ENCODE measurements at places on chromosomes 1 and 21.
A peak's percentile ranks its signal among the peaks of the same experiment; 100 is the strongest.

GRCh38 chr1:62593825-62594394 lies 3.4 kb upstream of the ANGPTL3 start:
- no peak for DNase-seq

GRCh38 chr1:60753036-60753900 lies 329.1 kb upstream of the NFIA start:
- DNase-seq = no peak

- no peak for DNase-seq
Measured at GRCh38 chr1:191963286-191963685, 195.0 kb upstream of the RGS18 start.

DNA sequence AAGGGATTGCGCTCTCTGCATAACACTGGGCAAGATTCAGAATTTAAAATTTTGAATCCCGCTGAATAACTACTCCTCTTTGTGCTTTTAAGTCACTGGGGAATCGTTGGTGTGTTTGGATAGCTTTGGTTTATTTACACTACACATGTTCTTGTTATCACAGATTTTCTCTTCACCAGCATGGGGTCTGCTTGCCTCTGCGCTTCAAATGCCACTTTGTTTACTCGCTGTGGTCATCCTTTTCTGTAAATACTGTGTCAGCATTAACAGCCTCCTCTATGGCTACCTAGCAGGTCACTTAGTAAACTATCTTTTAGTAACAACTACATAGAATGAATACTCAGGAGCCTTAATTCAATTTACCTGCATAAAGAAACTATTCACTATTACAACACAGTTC lies 14.4 kb upstream of the KCNH1 start:
- DNase-seq = no peak

DNA sequence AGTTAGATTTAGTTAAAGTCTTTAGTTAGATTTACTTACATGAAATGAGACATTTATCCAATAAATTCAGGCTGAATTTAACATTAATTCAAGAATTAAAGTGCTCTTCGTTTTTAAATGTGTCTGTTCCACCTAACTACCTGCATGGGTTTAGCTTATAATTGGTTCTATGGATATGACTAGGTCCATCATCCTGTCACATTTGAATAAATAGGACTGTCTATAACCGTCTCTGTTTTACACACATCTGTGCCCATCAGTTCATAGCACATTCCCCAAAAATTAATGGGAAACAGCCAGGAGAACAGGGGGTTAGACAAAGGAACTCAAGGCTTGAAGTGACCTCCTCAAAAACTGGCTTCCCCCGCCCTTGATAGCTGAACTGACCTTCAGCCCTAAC lies 219.6 kb downstream of the MRPL39 start:
- no peak for DNase-seq

DNA sequence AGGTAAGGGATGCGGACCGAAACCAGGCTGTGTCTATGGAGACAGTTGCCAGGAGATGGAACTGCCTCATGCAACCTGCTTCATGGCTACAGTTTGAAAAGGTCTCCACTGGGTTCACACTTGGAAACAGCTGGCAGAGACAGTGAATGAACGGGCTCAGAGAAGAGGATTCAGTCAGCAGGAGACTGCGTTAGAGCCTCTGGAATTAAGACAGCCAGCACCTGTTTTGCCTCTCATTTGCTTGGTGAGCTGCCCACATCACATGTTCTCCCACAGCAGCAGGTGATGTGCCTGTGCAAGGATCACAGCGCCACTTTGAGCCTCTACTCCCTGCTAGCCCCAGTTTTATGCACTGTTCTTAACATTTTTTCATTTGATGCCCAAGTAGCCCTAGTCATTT lies 321.0 kb downstream of the PLPP3 start:
- peak; percentile 60 for DNase-seq

DNA sequence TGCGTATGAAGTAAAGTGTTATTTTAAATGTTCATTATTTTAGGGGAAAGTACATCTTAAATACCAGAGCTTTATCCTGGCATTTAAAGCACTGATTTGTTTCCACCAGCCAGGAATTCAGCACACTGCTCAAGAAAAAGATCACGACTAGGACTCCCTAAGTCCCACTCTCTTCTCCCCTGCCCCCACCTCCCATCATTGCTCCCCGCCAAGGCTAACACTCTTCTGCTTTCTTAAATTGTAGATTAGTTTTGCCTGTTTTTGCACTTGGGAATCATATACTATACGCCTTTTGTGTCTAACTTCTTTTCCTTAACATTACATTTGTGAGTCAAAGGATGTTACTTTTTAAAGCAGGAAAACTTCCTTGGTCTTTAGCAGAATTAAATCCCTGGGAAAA lies 37.5 kb upstream of the C1orf105 start:
- no peak for DNase-seq

GRCh38 chr1:168520052-168520751 lies 23.6 kb downstream of the XCL2 start:
- no peak for DNase-seq

DNA sequence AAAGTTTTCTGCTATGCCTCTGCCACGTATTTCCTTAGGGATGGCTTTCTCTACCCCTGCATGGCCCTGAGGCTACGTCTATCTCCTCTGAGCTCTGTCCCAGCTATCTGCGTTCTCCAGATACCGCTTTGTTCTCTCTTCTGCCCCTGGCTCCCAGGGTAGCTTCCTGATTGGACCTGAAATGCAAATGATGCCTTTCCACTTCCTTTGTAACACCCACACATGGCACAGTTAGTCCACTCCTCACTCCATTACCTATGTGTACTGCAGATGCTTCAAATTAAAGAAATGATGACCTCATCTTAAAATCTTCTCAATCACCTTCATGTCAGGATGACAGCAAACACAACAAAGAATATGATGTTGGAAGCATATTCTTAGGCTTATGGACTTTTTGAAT lies 138.6 kb upstream of the POGK start:
- DNase-seq = no peak

- peak; percentile 86 for DNase-seq
Measured at GRCh38 chr1:205528887-205529825, 24.7 kb downstream of the CDK18 start.

GRCh38 chr1:42913426-42914091 lies 45.1 kb downstream of the SLC2A1 start:
- peak; percentile 63 for DNase-seq

GRCh38 chr1:148318904-148319242 lies 164.2 kb downstream of the PPIAL4G start:
- DNase-seq = no peak

- DNase-seq = no peak
Measured at GRCh38 chr1:232996143-232996542, 45.7 kb downstream of the NTPCR start.

DNA sequence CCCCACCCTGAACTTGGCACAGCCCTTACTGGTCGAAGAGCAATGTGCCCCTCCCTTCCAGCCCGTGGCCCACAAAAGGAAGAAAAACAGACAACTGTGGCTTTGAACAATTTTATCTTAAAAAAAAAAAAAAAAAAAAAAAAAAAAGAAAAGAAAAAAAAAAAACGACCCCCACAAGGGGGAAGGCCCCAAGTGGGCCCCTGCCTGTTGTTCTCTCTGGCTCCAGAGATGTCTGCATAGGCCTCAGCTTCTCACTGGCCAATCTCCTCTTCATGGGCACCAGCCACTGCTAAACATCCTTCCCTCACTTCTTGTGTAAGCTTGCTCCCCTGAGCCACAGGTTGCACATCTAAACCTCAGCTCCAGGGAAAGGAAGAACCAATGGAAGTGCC lies 386 bp upstream of the TSTD1 start:
- DNase-seq = no peak

- DNase-seq = no peak
Measured at GRCh38 chr1:179493323-179493722, 82.4 kb downstream of the NPHS2 start.

GRCh38 chr1:151867765-151868411 lies 14.4 kb upstream of the THEM5 start:
- no peak for DNase-seq

DNA sequence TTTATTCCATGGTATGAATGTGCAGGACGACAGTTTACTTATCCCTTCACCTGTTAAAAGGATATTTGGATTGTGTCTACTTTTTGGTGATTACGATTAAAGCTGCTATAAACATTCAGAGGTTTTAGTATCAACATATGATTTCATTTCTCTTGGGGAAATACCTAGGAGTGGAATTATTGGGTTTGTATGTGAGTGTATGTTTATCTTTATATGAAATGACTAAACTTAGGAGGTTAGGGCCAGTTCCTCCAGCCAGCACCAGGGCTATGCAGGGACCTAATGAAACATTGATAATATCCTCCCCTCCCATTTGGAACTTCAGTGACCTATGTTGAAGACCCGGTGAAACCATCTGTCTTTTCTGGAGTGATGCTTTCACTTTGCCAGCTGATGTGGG lies 13.8 kb downstream of the TMEM51 start:
- no peak for DNase-seq

DNA sequence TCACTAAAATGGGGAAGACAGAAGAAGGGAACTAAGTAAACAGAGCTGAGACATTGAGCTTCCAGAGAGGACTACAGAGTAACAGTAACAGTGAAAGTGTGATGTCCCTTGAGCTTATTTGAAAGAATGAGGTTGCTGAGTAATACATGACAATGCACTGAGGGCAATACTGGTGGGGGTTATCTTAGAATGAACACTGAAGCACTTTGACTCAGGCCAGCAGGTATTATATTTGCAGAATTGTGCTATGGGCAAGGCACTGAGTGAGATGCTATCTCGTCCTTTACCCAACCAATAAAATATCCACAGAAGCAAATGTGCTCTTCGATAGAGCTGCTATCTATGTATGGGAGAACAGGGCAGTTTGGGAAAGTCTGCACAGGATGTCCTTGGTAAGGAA lies 133.2 kb downstream of the DISP1 start:
- DNase-seq = no peak

DNA sequence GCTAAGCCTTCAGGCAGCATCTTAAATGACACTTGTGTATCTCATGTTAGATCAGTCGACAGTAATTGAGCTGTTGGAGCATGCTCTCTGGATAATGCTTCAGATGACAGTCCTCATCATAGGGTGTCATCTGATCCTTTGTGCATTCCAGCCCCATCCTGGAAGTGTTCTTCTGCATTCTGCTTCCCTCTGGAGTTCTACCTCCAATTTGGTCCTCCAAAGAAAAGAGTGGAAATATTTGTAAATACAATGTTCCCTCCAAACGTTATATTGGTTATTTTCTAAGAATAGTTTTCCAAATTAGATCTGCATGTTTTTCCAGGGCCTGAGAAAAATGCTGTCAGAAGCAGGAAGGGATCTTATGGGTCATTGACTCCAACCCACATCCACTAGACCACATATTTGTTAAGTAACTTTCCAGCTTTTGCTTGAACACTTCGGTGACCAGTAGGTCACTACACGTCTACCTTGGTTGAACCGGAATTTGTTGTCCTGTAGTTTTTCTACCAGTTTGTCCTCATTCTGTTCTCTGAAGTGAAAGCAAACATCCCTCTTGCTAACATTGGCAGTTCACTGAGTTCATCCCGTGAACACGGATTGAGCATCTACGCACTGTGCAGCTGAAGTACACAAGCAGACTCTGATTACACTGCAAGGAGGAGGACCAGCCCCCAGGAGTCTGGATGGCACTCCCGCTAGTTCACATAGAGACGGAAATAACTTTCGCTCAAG lies 136.0 kb downstream of the TLR5 start:
- no peak for DNase-seq

DNA sequence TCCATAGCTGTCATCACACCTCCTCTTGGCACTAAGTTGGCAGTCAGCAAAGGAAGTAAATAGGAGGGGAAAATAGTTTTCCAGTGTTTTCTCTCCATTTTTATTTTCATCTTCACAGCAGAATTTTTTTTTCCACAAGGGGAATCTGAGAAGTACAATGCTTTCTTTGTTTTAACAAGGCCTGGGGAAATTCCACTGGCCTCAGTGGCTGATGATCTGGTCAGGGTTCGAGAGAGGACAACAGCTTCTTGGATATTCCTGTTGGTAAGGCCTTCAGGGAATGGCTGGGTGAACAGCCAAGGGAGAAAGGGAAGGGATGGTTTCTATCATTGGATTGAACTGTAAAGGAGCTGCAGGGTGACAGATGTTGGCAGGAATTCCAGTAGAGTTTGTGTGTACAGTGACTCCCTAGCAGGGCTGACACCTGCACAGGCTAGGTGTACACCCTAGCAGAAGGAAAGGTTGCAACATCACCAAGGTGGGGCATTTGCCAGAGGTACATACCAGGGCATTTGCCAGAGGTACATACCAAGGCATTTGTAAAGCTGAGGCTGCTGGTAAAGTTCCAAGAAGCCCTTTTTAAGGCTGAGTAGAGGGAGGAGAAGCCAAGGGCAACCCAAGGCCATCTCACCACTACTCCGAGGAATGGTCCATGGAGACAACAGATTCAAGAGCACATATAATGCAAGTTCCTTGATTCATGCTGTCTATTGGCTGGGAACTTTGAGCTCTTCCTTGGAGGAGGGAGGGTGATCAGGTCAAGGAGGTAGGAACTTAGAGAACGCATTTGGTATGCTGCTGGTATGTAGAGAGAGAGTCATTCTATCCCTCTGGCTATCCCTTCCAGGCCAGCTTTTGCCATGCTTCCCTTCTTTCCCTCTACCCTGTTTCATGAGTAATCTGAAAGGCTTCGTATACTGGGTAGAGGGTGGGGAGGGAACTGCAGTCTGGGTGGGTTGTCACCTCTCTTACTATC lies 3.1 kb downstream of the GJA5 start:
- no peak for DNase-seq

- no peak for DNase-seq
Measured at GRCh38 chr1:197715806-197716205, 59.5 kb downstream of the DENND1B start.

GRCh38 chr1:233244183-233244582 lies 51.3 kb downstream of the PCNX2 start:
- no peak for DNase-seq

GRCh38 chr1:41698916-41699860 lies 214.7 kb upstream of the EDN2 start:
- DNase-seq = no peak

DNA sequence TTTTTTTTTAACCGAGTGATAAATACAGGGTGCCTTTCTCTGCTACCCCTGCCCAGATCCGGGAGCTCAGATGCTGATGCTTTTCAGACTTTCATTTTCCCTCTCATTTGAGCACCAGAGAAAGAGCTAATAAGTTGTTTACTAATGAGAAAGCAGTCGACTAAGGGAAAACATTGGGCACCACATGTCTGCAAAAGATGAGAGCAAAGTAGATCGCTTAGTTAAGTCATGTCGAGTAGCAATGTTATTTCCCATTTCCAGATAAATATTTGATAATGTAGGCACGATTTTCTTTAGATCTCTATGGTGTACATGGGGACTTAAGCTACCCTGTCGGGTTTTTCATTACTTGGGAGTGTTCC lies 1.2 kb downstream of the PKN2 start:
- no peak for DNase-seq

DNA sequence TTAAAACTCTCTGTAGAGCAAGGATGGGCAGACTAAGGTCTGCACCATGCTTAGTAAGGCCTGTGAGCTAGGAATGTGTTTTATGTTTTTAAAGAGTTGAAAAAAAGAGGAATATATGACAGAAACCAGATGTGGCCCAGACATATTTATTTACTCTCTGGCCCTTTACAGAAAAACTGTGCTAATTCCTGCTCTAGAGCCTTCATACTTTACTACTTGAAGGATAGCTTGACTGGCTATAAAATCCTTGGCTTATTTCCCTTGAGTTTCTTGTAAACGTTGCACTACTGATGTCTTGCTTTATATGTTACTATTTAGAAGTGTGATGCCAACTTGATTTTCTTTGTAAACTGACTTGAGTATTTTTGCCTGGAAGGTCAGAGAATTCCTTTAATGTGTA lies 33.5 kb downstream of the CTBS start:
- DNase-seq = no peak

GRCh38 chr1:32349211-32349708 lies 13.0 kb downstream of the FAM229A start:
- DNase-seq = peak; percentile 55

GRCh38 chr1:38334930-38335592 lies 288.5 kb upstream of the POU3F1 start:
- no peak for DNase-seq

GRCh38 chr1:207112616-207113296 lies 8.7 kb downstream of the C4BPA start:
- DNase-seq = no peak

All from femur (tissue), 1 donor.